ENCODE measurements at places on chromosomes 2 and 18.
A peak's percentile ranks its signal among the peaks of the same experiment; 100 is the strongest.

DNA sequence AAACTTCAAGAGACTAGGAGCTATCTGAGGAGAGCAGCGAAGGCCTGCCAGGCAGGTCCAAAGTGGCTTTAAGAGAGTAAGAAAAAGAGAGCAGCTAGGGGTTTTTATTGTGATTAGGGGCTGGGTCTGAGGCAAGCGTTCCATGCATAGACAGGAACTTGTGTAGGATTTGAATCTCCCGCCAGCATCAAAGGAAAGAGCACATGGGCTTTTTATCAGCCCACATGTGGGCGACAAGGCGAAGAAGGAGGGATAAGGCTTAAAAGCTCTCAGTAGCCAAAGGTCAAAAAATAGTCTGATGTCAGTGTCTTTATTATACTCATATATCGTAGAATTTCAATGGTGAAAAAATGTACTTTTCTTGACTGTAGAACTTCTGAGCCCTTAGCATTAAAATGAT is 178.5 kb upstream of the TMEFF2 start:
- DNase-seq, result no peak

DNA sequence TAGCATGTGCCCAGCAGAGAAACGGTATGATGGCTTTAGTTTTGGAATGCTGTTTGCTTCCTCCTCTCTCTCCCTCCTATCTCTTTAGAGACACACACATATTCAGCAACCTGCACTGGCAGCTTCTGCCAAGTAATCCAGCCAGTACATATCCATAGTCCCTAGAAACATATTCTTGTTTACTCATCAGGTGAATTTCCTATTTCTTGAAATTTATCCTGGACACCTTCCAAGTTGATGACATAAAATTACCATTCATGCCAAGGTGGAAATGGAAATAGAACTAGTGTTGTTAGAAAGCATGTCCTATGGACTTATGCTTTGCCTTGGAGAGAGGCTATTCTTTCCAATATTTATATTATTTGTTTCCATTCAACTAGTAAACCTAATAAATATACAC is 50.9 kb upstream of the RGPD4 start:
- no peak for DNase-seq

- DNase-seq, result no peak
These were observed 16.4 kb upstream of the RGPD8 start for GRCh38 chr2:112449854-112450253.

DNA sequence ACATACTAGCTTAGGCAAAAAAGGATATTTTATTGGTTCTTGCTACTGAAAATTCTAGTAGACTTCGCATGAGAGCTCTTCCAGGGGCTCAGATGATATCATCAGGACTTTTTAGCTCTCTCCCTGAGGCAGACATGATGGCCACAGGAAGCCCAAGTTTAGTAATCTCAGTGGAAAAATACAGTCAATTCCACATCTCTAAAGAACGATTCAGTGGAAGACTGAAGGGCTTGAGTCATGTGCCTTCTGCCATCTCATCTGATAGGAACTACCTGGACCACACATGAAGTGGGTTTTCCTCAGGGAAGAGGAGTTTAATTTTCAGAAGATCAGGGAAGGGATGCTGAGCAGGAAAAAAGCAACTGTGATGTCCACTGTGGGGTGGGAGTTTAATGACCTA is 117.3 kb downstream of the TTC27 start:
- no peak for DNase-seq

DNA sequence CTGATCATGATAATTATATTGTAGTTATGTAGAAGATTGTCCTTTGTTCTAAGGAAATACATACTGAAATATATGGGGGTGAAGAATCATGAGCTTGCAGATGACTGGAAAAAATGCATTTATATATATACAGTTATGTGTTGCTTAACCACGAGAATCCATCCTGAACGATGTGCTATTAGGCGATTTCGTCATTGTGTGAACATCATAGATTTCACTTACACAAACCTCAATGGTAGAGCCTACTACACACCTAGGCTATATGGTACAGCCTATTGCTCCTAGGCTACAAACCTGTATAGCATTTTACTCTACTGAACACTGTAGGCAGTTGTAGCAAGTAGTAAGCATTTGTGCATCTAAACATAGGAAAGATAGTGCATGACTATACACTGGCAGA is 2.6 kb upstream of the ACAA2 start:
- no peak for DNase-seq

DNA sequence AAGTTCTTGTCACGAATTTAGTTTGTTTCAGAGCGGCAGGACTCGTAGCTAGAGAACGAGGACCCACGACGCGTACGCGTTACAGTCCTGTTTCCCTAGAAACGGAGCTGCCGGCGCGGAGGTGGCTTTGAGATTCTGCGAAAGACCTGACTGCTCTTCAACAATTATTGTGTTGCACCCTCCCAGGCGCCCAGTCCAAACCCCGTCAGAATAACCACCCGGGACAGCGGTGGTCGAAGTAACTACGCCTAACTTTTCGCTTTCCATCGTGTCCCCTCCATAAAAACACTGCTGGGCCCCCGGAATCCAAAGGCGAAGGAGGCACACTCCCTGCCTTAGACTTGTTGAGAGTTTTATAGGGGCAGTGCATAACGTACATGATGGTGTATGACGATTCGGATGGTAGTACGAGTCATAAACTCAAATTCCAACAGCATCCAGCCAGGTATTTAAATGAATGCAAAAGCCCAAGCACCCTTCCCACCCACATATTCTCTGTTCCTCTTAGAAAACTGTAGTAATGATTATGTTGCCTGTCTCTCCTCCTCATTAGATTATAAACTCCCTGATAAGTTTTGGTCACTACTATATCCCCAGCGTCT is 651 bp upstream of the STAM2 start:
- no peak for DNase-seq

- no peak for DNase-seq
These were observed 114.6 kb upstream of the SLC1A4 start for GRCh38 chr2:64874593-64874992.

DNA sequence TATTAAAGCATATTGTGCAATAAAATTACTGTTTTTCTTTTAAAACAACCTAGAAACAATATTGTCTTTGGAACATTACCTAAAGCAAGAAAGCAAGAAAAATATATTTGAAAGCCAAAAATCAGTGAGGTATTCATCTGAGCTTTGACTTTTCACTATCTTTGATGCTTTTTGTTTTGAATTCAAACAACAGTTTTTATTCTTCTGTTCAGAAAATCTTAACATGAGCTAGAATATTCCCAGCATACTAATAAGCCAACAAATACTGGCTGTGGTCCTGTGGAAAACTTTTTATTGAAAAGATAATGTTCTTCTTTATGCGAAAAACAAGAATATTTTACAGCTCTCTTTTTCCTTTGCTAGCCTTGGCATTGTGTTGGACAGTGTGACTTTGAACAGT is 19.8 kb downstream of the FAM171B start:
- DNase-seq, result no peak

- no peak for DNase-seq
These were observed 4.8 kb upstream of the KDM3A start for GRCh38 chr2:86436328-86436727.

DNA sequence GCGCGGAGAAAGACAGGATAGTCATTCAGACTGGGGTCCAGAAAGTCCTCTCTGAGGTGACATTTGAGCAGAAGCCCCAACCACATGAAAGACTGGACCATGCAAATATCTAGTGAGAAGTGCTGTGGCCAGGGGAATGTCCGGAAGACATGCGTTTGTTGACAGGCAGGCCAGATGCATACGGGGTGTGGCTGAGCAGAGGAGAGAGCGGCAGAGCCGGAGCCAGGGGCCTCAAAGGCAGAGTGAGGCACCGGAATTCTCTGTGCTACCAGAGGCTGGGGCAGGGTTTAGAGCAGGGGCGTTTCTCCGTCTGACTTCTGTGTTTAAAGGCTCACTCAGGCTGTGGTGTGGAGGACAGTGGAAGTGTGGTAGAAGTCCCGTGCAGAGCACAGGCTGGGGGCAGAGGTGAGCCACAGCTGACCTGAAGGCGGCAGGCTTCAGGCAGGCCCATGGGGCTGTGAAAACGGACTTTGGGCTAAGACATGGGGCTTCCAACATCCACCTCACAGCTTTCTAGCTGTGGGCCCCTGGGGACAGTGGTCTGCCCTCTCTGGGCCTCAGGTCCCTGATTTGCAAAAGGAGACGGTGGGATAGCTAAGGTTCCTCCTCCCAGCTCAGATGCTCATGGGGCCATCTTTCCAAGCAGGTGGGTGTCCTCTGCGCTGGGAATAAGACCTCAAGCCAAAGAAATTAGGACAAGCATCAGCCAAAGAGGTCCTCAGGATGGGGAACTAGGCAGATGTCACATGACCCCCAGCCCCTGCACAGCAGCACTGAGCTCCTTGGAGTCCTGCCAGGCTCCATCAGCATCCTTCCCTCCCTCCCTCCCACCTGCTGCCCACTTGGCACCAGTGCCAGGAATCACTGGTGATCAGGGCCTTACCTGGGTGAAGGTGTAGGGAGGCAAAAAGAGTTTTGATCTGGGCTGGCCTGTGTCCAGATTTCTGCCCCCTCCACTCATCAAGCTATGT is 11.2 kb downstream of the RUFY4 start:
- peak; percentile 42 for DNase-seq

- no peak for DNase-seq
These were observed 131.4 kb downstream of the AKAIN1 start for GRCh38 chr18:5065615-5066014.

DNA sequence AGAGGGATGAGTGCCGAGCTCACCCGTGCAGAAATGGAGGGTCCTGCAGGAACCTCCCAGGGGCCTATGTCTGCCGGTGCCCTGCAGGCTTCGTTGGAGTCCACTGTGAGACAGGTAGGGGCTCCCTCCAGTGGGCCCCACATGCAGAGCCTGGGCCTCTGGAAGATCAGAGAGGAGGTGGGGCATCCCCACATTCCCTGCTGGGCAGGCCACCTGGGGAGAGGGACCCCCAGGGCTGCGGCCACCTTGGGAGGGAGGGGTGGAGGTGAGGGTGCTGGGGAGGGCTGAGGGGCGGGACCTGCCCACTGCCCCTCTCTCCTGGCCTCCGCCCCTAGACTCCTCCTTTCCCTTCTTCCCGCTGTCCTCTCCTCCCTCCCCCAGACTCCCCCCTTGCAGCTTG is 38.5 kb downstream of the MTERF4 start:
- DNase-seq, result no peak

DNA sequence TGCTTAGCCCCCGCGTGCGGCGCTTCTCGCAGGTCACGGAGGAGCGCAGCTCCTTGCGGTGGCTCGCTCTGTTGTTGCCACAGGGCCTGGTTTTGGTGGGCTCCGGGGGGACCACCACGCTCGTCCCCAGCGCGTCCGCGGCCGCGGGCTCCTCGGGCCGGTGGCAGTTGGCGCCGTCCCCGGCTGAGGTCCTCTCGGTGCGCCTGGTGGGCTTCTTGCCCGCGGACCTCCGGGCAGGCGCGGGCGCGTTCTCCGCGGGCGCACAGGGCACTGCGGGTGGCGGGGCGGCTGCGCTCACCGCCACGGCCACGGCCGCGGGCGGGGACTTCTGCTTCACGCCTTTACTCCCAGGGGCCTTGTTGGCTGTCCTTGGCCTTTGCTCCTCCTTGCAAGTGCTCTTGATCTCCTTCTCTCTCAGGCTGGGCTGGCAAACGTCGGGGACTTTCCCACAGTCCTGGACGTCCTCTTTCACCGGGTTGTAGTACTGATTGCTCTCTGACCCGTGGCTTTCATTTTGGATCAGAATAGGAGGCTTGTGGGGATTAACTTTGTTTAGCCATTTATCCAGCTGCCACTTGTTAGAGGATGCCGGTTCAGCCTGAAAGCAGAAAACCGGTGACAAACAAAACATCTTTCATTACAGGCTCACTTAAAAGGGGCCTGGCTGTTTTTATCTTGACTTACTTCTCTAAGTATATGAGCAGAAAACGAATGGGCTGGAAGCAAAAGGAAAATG is 104.0 kb upstream of the REV1 start:
- DNase-seq, result no peak

DNA sequence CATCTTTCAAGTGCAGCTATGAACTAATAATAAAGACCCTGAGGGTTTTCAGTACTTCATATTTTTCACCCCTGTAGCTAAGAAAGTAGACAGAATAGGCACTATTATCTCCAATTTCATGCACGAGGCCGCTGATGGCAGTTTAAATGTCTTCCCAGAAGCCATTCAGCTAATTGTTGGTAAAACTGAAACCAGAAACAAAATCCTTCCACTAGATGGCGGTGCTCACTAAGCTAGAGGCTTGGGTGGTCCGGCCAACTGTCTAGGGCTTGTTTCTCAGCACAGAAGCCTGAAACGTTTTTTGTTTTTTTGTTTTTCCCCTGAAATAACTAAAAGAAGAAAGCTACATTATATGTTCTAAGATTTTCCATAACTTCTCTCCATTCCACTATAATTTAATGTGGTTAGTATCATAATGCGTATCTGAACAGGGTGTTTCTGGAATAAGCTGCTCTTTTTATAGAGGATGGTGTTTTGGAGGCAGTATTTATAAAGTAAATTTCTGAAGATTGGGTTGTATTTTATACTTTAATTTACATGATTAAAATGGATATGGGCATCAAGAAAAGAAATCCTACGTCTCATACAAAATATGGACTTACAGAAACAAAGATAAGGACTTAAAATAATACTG is 159.4 kb downstream of the PIK3C3 start:
- DNase-seq, result peak; percentile 52

DNA sequence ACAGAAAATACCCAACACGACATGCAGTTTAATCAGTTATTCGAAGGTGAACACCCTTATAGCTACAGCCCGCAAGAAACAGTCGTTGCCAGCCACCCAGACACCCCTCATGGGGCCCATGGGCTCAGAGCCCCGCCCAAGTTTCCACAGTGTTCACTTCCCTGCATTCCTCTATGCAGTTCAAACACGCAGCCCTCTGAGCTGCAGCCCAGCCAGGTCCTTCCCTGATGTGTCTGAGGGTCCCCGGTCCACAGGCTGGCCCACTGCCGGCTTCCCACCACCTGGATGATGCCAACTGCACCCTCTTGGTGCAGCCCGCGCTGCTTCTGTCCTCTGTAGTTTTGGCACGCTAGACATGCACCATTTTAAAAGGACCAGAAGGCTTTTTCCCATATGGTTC is 87.4 kb downstream of the ZNF516 start:
- no peak for DNase-seq

DNA sequence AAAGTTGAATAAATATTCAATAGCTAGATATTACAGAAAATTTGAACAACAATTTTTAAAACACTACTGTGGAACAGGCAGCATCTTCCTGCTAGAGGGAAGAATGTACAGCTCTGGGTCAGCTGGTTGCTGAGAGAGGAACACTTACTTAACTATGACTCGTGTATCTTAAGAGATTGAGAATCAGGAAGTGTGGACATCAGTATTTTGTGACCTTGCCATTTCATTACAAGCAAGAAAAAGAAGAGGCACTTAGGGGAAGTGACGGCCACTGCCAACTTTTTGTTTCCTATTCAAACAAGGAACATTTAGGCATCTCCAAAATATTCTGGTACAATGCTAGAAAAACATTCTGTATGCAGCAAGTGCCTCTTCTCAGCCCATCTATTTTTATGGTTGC is 45.9 kb downstream of the ITPRID2 start:
- DNase-seq, result no peak

- DNase-seq, result no peak
These were observed 102.2 kb downstream of the TEX51 start for GRCh38 chr2:127000937-127001336.

GRCh38 chr18:58762781-58763171 is 91.5 kb downstream of the MALT1 start:
- no peak for DNase-seq

Data from left lobe of liver (tissue), 2 donors.